Left forelimb (tissue), 1 donor: ENCODE measurements at places on chromosomes 1 and 21.

DNA sequence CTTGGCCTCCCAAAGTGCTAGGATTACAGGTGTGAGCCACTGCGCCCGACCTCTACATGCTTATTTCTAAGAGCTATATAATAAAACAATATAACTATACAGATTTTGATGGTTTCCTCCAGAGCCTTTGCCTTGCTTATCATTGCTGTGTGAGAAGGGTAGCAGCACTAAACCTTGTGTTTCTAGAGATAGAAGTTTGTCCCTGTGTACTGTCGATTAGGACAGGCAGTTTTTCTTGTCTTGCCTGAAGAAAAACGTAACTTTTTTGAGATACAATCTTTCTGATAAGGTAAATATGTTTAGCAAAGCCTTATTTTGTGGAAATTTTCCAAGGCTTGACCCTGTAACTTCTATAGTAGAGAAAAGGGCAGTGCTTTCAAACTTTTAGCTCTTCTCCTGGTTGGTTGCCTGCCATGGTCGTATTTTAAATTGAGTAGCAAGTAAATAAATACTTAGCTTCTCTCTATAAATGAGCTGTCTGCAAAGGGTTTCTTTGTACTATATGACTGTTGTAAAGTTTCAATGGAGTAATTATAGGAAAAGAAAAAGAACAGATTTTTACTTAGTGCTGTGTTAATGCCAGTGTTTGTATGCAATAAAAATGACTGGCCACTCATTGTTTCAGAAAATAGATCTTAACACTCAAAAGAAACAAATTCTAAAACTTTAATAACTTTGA is 86.4 kb upstream of the CACYBP start:
- no peak for DNase-seq

DNA sequence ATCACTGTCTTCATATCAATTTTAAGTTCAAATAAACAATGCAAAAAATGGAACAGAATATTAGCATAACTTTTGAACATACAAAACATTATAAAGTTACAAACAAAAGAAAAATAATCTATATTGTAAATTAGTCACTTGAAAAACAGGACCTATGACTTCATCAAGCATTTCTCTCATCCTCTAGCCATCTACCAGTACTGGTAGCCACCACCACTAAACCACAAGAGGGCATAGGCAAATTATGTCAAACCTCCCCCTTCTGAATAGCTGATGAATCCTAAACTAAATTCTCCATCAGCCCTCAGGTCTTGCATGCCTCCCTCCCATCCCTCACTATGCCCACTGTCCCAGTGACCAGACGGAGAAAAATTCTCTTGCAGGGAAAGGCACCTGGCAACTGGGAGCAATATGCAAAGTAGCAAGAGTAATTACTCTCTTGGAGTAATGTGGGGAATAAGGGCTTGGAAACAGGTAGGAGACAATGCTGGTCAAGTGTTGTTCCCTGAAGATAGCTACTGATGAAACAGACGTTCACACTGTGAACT is 37.1 kb downstream of the SSX2IP start:
- DNase-seq, result no peak

GRCh38 chr1:180643693-180644092 is 11.9 kb downstream of the XPR1 start:
- DNase-seq, result no peak

DNA sequence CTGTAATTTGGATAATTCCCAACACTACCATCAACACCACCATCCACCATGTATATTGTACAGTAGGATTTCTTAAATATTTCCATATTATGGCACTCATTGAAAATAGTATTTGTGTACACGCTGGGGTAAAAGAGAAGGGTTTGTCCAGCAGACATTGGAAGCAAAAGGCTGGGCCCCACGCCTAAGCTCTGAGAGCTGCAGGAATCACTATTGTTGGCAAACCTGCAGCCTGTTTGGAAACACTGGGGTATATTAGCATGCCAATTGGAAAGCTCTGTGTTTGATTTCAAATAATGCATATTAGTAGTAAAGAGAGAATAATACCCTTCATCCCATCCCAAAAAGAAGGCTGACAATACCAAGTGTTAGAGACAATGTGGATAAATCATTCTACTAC is 81.5 kb upstream of the DPYD start:
- no peak for DNase-seq

GRCh38 chr1:196660852-196661251 is 9.0 kb downstream of the CFH start:
- no peak for DNase-seq

GRCh38 chr1:25758466-25759070 is 41.4 kb upstream of the SELENON start:
- DNase-seq, result no peak

GRCh38 chr1:159338018-159338417 is 35.9 kb downstream of the FCER1A start:
- no peak for DNase-seq
